NCI-H2107 (cell line): ENCODE measurements at places on chromosomes 1 and 21.

DNA sequence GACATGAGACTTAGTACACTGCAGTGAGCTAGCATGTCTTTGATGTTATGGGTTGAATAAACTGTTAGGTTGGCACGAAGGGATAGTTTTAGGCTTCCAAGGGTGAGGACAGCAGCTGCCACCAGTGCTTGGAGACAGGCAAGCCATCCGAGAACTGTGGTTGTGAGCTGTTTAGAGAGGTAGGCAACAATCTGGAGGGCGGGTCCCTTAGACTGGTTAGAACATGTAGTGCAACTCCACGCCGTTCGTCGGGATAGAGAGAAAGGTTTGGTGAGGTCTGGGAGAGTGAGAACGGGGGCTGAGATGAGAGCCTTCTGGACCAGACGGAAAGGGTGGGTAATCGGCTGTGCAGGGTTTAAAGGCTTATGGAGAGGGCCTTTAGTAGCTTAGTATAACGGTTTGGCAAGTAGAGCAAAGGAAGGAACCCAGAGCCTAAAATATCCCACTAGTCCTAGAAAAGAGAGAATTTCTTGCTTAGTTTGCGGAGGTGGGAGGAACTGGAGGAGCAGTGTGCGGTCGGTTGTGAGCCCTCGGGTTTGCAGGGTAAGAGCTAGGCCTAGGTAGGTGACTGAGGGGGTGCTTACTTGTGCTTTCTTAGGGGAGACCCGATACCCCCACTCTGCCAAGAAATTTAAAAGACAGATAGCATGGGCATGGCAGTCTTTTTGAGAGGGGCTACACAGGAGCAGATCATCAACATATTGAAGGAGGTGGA, 72.8 kb downstream of the CNST start:
- no peak for DNase-seq

DNA sequence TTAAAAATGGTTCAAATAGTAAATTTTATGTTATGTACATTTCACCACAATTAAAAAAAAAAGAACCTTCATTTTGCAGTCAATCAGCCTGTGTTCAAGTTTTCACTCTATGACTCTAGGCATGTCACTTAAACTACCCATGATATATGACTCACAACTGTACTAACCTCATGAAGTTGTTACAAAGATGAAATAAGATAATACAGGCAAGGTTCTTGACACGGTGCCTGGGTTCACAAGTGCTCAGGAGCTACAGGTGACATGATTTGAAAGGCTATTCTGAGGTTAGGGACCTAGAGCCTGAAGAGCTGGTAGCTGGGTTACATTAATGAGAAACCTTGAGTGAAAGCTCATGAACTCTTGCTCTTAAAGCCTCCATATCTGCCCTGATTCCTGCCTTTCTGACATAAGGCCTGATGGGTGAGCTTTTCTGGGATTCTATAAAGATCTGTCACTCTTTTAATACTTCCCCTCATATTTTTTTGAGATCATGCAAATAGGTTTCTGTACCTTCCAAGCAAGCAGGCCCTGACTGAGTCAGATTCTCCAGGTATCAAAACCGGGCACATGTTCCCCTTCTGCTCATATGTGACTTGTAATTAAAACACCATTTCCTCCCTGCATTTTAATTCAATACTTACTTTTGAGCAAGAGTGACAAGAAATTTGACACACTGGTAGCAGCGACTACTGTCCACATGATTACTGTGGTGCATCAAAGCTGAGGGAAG, 34.0 kb downstream of the PCSK9 start:
- no peak for DNase-seq

- DNase-seq: no peak
Observed at GRCh38 chr1:18955441-18956192, 859 bp downstream of the IFFO2 start.

DNA sequence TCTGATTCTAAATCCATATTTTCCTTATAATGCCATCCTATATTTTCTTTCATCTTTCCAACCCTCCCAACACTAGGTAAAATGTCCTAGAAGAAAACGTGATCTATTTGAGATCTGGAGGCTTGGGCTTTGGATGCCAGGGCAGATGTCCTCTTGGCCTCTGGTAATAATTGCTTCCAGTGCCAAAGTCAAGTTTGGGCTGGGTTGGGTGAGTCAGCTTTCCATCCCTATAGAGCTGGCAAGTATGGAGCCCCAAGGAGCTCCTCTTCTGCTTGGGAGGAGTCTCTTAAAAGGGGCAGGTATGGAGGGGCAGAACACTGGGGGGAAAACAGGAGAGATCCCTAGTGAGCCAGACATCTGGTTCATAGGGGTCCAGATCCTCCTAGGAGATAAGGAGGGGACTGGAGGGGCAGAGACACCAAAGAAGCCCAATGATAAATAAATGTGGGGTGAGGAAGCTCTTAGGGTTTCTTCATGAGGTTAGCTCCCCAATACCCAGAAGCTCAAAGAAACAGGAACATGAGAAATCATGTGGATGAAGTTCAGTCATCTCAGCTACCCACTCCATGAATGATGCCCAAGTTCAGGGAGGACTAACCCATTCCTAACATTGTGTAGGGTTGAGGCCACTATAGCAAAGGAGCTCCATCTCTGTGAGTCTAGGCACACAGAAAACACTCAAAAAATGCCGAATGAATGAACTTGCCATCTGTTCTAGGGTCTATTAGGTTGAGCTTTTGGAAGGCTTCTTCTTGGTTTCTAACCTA, 3.5 kb downstream of the C1orf116 start:
- no peak for DNase-seq

DNA sequence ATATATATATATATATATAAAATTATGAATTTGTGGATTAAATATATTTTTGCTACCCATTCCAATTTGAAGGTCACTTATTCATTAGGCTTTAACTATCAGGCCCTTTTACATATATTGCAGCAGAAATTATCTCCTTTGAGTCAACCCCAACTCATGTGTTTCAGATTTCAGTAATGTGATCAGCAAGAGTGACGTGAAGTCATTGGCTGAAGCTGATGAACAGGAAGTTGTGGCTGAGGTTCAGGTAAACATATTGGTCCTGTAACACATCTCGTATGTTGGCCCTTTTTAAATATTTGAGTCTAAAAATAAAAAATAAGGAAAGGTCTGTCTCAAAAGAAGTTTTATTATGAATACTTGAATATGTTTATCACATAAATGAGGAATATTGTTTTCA, 8.5 kb downstream of the VPS45 start:
- no peak for DNase-seq

DNA sequence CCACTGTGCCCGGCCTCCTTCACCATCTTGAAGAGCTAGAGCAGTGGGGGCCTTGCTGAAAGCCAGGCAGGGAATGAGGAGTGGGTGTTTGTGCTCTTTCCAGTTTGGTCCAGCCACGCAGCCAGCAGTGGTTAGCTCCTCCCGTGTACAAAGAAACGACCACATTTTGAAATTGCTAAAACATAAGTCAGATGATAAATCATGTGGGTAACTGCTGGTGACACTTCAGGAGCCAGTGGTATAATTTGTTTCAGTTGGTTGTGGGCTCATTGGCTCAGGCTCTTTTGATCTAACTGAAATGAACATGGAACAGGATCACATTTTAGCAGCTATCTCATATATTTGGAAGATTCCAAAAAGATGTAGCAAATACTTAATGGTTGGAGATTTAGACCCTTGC, 87.6 kb downstream of the MTR start:
- DNase-seq: no peak

- DNase-seq: no peak
Observed at GRCh38 chr1:89102021-89102420, 23.9 kb downstream of the GBP2 start.
